ENCODE measurements at places on chromosomes 6 and 20.

- DNase-seq = no peak
These were observed 2.7 kb downstream of the FOXA2 start for GRCh38 chr20:22581437-22582385.

- no peak for DNase-seq
These were observed 3.0 kb downstream of the TCEA2 start for GRCh38 chr20:64065974-64066343.

- no peak for DNase-seq
These were observed 69.6 kb upstream of the FOXA2 start for GRCh38 chr20:22653658-22654642.

- DNase-seq = no peak
These were observed 49.4 kb downstream of the PFDN4 start for GRCh38 chr20:54257071-54257816.

DNA sequence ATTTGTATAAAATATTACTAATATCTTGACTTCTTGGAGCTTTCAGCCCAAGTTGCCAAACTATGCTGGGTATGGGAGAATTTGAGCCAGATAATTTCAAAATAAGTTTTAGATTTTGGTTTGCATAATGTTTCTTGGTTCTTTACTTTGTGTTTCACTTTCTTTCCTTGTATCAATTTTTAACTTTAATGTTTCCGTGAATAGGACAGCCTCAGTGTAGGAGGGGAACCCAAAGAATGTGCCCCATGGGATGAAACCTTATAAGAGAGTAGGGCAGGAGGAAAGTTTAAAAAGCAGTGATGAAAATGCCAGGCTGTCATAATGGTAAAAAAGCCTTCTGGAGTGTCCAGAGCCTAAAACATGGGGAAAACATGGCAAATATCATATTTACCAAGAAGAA is 252.4 kb upstream of the IRAK1BP1 start:
- DNase-seq = no peak

GRCh38 chr20:15673206-15673605 is 900.0 kb downstream of the KIF16B start:
- no peak for DNase-seq

DNA sequence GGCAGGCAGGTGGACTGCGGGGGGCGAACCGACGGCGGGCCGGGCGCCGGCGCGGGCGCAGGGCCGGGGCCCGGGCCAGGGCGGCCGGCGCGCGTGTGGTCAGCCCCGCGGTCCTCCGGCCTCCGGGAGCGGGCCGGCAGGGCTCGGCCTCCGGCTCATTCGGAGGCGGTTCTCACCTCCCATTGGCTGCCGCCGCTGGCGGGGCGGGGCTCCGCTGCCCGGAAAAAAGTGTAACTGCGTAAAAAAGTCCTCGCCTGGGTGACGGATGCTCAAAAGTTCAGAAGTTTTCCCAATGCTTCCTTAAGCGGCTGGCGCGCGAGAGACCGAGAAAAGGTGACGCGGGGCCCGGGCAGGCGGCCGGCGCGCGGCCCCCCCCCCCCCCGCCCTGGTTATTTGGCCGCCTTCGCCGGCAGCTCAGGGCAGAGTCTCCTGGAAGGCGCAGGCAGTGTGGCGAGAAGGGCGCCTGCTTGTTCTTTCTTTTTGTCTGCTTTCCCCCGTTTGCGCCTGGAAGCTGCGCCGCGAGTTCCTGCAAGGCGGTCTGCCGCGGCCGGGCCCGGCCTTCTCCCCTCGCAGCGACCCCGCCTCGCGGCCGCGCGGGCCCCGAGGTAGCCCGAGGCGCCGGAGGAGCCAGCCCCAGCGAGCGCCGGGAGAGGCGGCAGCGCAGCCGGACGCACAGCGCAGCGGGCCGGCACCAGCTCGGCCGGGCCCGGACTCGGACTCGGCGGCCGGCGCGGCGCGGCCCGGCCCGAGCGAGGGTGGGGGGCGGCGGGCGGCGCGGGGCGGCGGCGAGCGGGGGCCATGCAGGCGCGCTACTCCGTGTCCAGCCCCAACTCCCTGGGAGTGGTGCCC is at the start of gene FOXC1:
FOXC1 (plus strand) TSS at position 268 of the 849 bp plus-strand sequence; CDS start at position 799, 531 bp downstream.
- DNase-seq = peak; percentile 92
